ENCODE measurements at places on chromosomes 2 and 18.

DNA sequence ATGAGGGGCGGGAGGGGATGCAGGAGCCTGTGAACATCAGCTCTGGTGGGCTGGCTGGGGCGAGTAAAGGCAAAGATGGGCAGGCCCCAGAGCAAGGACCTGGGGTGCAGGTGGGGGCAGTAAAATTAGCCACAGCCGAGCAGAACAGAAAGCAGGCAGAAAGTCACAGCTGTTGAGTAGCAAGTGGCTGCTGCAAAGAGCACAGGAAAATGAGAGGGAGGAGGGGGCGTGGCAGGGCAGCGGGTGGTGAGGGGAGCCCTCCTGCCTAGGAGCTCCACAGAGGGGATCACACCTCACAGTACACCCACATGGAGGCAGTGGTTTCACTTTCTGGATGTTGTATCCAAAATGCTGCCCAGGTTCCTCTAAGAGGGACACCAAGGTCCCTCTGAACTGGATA lies 79.6 kb downstream of the LBH start:
- no peak for DNase-seq

DNA sequence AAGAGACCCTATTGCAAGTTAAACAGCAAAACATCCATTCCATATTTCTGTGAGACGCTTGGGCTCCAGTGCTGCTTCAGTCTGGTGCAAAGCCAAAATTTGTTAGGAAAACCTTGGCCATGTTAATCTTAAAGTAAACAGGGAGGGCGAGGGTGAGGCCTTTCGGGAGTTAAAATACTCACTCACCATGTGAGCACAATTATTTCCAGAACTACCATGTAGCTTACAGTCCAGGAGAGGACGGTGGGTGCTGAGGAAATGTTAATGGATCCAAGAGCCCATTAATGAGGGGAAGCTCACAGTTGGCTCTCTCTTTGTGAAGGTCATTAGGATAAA lies 286.4 kb downstream of the SLC8A1 start:
- peak; percentile 26 for DNase-seq

GRCh38 chr2:178836807-178837206 lies 29.6 kb upstream of the TTN start:
- DNase-seq, result no peak

DNA sequence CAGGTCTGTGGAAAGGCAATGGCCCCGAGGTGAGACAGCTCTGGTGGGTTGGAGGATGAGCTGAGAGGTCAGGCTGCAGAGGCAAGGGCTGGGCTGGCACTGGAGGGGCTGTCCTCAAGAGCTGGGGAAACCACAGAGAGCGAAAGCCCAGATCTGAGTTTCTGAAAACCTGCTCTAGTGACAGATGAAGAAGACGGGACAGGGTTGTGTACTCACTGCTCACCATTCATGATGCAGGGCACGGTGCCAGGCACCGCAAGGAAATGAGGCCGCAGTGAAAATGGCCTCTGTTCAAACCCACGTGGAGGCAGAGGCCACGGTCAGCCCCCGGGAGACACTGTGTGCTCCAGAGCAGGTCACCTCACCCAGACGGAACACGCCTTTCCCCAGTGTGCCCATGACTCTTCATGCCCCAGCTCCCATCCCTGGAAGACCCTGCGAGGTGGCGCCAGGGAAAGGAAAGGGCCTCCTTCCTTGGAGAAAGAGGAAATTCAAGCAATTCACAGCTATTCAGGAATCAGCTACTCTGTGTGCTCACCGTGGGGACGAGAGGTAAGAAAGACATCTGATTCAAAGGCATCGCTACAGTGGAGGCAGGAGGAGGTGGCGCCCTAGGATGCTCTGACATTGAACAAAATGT lies 24.3 kb upstream of the ID2 start:
- no peak for DNase-seq

DNA sequence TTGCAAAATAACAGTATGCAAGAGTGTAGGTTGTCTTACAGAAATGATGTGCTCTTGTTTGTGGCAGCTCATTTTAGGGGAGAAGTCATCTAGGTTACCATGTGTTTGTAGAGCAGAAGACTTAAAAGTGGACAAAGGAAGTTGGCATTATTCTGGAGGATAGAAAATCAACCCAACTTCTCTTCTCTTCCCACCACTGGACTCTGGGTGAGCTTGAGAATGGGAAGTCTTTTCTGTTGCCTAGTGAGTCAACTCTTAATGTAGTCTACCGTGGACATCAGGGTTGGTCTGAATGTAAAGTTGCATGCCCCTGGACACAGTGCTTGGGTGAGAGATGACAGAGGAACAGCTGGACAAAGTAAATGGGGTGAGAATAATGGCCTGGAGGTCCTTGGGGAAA lies 98.3 kb downstream of the FMNL2 start:
- DNase-seq, result no peak

- no peak for DNase-seq
Measured at GRCh38 chr18:21053127-21053526, 58.5 kb downstream of the ROCK1 start.

- peak; percentile 19 for DNase-seq
Measured at GRCh38 chr2:218448934-218449333, 30.0 kb downstream of the VIL1 start.

DNA sequence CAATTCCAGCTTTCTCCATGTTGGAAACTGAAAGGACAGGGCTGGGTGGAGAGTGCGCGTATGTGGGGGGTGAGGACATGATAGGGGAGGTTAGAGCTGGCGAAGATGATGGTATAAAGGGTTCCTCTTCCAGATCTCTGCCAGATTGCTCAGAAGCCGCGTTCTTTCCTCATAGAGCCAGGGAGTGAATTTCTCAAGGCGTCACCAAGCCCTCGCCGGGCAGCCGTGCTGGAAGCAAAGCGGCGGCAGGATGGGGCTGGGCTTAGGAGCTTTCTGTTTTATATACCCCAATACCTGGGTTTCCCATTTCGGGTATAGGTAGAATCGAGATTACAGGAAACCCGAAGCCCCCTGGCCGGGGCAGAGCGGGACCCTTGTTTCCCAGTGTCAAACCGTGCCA lies 43.8 kb downstream of the DDX18 start:
- DNase-seq, result no peak

DNA sequence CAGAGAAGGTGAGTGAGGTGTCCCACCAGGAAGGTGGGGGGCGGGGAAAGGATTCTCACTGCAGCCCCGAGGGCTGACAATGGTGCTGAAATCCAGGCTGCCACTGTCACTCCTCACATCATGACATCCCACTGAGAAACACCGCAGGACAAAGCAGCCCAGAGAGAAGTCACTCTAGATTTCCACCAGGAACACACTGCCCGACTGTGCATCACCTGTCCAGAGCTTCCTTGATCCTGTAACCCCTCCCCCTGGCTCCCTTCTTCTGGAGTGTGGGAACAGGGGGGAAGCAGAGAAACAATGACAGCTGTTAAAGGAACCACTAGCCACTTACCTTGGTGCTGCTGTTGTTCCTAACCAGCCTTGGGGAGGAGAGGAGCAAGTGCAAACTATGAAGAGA lies 69.9 kb downstream of the MRO start:
- DNase-seq, result no peak

- no peak for DNase-seq
Measured at GRCh38 chr2:124180635-124181034, 155.5 kb downstream of the CNTNAP5 start.

- no peak for DNase-seq
Measured at GRCh38 chr2:238024986-238025385, 35.8 kb upstream of the SCLY start.

DNA sequence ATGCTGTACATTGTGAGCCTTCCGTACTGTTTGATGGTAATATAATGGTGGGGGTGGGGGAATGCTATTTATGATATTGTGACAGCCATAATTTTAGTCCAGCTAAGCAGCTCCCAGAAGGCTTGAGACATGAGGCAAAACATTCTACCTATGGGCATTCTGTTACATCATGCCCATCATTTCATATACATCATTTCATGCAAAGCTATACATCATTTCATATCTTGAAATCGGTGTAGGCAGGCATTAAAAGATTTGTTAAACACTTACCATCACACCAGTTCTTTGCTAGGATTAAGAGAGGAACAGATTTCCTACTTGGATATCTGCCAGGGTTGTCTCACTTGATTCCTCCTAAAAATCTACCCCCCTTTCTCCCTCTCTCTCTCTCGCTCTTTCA lies 84.5 kb downstream of the COL5A2 start:
- no peak for DNase-seq
